Stimulated activated CD8-positive, alpha-beta memory T cell treated with anti-CD3 and anti-CD28 coated beads, Interleukin-12 subunit alpha, Interleukin-12 subunit beta, amount 100 ng/mL, for 1 hour (primary cell): ENCODE measurements at places on chromosomes 11 and 22.
A peak's percentile ranks its signal among the peaks of the same experiment; 100 is the strongest.

DNA sequence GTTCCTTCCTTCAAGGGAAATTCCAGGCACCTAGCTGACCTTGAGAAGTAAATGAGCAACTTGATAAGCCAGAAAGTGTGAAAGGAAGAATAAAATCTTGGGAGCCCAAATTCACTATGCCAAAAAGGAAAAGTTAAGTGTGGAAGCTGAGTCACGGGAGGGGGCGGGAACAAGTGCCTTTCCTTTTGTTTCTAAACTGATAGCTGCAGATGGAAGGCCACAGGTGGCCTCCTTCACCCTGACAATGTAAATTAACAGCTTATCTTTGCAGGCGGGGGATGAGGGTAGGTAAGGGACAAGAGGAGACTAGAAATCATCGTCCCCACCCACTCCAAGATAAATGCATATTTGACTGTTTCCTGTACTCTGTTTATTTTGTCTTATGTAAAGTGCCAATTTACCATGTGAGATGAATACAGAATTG, 36.4 kb upstream of the TREH start:
- no peak for DNase-seq

- DNase-seq: no peak
These were observed 1.1 kb downstream of the CSTF3 start for GRCh38 chr11:33160136-33160535.

DNA sequence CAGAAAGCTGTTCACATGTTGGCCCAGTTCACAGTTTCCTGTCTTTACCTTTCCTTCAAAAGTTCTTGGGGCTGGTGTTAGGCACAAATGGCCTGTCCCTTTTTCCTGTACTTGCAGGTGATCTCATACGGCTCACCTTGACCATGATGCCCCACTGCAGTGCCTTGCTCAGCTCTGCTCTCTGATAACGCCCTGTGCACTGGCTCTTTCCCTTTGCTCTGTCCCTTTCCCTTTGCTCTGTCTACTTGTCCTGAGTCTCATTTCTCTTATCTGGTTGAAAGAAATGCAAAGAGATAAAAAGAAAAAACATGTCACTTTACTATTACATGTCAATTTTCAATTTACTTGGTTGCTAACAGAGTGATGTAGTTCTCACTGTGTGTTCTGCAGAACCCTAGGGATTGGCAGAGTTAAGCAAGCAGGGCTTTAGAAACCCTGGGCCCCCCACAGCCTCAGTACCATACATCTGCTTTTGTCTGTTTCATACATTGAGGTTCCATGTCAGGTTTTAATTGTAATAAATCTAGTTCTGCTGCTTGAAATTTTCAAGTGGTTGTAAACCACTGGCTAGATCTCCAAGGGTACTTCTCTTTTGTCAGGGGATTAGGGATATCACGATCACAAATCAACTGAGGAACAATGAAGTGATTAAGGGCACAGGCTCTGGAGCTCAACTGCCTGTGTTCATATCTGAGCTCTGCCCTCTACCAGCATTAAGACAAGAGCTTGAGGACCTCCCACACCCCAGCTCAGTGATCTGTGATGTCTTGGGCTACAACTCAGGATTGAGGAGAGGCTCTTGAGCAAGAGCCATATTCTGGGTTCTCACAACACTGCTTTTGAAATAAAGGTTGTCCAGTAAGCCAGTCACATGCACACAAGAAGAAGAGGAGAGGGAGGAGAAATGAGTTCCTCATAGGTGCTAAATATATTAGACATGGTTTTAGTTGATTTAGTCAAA, 16.3 kb upstream of the SORL1 start:
- DNase-seq: no peak

- no peak for DNase-seq
These were observed 144.0 kb downstream of the SPON1 start for GRCh38 chr11:14106303-14107049.

GRCh38 chr11:61747192-61747966, 5.1 kb upstream of the MYRF start:
- no peak for DNase-seq

DNA sequence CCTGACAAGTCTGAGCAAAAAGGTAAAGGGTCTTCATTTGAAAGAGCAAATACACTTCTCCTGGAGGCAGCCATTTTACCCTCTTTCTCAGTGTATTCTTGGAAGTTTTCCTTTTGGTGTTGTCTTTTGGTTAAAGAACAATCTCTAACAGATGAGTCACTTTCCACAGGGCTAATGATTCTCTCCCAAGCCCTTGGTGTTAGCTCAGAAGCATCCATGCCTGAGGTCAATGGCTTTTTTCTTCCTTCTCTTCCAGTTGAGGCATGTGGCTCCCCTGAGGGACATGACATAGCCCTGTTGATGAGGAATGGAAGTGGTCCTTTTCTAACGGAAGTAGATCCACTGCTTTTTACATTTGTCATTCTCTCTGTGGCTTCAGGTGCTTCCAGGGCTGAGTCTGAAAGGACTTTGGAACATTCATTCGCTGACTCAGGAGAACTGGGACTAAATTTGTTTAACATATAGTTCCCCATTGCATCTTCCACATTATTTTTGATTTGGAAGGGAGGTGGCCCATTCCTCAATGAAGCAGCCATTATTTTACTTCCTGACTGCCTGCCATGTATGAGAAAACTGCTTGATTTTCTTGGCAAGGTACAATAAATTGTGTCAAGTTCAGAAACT, 13.8 kb upstream of the POGLUT3 start:
- DNase-seq: no peak

DNA sequence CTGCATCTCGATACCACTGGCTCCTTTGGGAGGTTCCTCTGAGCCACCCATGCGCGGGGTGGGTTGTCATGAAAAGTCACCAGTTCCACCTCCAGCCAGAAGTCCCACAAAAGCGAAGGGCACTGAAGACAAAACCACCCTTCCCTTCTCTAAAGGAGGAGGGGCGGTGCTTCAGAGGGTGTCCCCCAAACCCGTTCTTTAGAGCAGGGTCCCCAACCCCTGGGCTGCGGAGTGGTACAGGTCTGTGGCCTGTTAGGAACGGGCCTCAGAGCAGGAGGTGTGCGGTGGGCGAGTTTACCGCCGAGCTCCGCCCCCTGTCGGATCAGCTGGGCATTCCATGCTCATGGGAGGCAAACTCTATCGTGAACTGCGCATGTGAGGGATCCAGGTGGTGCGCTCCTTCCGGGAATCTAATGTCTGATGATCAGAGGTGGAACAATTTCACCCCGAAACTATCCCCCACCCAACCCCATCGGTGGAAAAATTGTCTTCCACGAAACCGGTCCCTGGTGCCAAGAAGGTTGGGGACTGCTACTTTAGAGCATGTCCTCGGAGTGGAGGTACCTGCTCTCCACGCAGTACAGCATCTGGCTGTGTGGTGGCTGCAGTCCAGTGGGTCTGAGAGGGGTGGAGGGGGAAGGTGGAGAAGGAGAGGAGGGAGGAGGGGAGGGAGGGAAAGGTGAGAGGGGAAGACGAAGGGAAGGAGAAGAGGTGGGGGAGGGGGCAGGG, 72.9 kb upstream of the SEPTIN5 start:
- DNase-seq: no peak

DNA sequence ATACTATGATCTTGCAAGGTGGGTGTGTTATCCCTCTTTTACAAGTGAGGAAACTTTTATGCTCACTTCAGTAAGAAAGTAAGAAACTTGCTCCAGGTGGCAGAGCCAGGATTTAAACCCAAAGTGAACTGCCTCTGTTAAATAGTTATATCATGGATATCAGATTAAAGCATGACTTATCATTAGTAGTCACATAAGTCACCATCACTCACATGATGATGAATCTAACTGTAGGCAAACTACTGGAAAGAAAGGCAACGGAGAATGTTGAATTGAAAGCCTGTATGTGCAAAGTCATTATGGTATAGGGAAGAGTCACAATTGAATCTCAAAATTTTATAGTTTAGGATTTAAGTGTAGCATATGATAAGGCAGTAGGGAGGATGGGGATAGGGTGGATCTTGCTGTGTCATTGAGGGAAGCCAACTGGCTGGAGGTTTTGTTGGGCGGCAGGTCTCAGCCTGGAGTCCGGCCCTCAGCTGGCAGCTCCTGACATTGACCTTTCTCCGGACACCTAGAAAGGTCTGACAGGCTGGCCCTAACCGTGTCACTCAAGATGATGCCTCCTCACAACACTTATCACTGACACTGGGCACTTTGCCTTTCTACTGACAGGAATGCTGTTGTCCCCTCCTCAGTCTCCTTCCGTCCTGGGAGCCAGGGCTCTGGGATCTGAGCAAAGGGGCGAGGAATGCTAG, 98.3 kb downstream of the EMSY start:
- no peak for DNase-seq

GRCh38 chr11:14668731-14669301, 25.2 kb downstream of the PDE3B start:
- DNase-seq: no peak

GRCh38 chr11:33040862-33041453, 1.6 kb downstream of the TCP11L1 start:
- no peak for DNase-seq

- no peak for DNase-seq
These were observed 293.3 kb downstream of the BRD1 start for GRCh38 chr22:49534386-49534785.

DNA sequence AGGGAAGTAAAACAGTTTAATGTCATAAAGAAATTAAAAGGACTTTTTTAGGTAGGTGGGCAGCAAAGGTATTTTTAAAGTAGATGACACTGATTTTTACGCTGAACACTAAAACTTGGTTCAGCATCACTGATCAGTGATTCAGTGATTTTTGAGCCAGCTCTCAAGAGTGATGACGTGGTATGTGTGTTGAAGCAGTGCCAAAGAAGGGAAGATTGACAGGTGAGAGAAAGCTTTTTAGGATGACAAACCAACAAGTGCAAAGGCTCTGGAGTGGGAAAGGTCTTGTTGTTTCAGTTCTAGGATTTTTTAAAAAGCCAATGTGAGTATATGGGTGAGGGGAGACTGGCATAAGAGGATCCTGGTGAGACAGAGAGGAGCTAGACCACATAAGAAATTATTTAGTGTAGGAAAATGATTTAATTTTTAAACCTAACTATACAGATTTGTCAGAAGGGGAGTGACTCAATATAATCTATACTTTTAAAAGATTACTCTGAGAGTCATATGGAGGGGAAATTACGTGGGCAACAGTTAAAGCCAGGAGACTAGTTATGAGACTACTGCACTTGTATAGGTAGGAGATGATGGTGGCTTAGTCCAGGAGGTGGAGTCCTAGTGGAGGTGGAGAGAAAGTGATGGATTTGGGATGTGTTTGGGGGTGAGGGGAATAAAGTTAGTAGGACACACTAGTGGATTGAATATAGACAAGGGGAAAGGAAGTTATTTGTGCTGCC, 17.6 kb upstream of the CALCB start:
- no peak for DNase-seq

- no peak for DNase-seq
These were observed 25.0 kb upstream of the OAF start for GRCh38 chr11:120185706-120186455.

- peak; percentile 8 for DNase-seq
These were observed 12.2 kb upstream of the OR52D1 start for GRCh38 chr11:5476186-5476819.

DNA sequence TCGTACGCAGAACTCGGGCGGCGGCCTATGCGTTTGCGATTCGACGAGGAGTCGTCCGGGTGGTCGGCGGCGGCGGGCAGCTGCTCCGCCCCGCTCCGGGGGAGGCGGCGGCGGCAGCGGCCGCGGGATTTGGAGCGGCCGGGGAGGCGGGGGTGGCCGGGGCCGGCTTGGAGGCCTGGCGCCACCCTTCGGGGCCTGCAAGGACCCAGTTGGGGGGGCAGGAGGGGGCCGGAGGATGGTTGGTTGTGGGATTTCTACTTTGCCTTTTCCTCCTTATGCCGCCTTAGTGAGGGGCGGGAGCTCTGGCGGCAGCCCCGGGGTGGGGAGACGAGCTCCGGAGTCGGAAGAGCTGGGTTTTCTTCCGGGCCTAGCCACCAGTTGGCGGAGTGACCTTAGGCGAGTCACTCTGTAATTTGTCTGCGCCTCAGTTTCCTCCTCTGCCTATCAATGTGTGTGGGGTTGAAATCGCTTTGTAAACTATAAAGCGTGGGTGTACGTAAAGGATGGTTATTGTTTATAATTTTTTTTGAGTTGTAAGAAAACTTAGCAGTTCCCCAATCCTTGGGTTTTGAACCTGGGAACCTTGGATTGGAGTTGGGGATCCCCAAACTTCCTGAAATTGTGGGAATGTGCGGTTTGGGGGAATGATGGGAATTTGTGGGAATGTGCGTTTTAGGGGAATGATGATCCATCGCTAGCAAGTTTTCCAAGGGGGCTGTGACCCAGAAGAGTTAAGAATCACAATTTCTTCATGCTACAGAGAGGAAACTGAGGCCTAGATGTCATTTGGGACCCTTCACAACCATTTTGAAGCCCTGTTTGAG, 679 bp downstream of the TUG1 start:
- DNase-seq: no peak

DNA sequence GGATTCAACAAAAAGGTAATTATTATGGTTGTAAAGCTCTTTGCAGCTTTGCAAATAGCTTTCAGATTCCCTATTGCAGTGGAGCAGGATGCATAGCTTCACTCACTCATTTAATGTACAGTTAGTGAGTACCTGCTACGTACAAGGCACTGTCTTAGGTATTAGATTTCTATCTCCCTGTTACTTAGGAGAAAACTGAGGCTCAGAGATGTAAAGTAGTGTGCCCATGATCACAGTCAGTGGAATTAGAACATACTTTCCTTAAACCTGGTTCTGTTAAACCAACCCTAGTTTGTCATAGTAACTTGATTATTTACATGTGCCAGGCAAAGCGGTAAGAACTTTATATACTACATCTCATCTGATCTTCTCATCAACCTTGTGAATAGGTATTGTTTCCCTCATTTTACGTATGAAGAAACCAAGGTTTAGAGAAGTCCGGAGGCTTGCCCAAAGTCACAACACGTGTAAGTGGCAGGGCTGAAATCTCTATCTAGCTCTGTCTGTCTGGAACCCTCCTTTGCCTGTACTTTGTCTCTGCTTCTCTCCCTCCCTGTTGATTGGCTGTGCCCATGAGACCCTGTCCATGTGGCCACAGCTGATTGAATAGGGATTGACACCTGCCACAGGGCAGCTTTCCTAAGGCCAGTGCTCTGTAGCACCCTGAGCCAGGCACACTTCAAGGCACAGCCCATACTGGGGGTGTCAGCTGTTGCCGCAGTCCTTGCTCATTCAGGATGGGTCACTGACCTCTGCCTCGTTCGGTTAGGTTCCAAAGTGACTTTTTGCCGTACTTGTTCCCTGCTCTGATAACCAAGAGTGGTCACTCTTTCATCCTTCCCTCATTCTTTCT, 63.8 kb upstream of the PRSS23 start:
- no peak for DNase-seq

DNA sequence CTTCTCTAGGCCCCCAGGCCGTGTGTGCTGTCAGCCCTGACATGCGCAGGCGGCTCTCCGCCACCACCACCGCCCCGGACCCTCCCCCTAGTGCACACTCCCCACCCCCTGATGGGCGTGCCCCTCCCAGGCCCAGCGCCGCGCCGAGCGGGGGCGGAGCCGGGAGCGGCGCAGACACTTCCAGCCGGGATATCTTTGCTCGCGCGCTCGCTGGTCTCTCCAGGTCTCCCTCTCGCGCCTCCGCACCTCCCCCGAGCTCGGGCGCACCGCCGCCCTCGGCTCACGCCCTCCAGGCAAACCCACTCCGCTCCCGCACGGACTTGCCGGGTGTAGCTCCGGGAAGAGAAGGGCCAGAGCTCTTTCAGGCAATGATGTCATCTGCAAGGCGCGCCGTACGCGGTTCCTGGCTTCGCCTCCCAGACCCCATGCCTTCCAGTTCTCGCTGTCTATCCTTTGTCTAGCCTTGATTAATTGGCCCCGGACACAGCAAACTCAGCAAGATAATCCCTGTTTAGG, at the start of gene SCN3B:
Gene SCN3B (minus strand): TSS at position 59 of the 516 bp plus-strand sequence. CDS start 823 bp downstream, outside the sequence.
- DNase-seq: no peak

- DNase-seq: no peak
These were observed 216.3 kb upstream of the SYN3 start for GRCh38 chr22:33274214-33275072.

- no peak for DNase-seq
These were observed 5.5 kb downstream of the PHLDA2 start for GRCh38 chr11:2923446-2924375.
